ENCODE measurements at places on chromosomes 5 and 9.

GRCh38 chr5:53323511-53323910 is 156.9 kb upstream of the FST start:
- no peaks in the 10 kb centered on the region for H3K36me3 ChIP-seq
- H3K4me3 ChIP-seq: no peak overlapping the region
- no peak overlapping the region for H3K27ac ChIP-seq
- no peak for DNase-seq

- DNase-seq: no peak
- H3K27ac ChIP-seq: no peak overlapping the region
- H3K4me1 ChIP-seq: no peaks in the 10 kb centered on the region
- no peaks in the 10 kb centered on the region for H3K27me3 ChIP-seq
Observed at GRCh38 chr5:60668686-60669304, 31.2 kb downstream of the DEPDC1B start.

DNA sequence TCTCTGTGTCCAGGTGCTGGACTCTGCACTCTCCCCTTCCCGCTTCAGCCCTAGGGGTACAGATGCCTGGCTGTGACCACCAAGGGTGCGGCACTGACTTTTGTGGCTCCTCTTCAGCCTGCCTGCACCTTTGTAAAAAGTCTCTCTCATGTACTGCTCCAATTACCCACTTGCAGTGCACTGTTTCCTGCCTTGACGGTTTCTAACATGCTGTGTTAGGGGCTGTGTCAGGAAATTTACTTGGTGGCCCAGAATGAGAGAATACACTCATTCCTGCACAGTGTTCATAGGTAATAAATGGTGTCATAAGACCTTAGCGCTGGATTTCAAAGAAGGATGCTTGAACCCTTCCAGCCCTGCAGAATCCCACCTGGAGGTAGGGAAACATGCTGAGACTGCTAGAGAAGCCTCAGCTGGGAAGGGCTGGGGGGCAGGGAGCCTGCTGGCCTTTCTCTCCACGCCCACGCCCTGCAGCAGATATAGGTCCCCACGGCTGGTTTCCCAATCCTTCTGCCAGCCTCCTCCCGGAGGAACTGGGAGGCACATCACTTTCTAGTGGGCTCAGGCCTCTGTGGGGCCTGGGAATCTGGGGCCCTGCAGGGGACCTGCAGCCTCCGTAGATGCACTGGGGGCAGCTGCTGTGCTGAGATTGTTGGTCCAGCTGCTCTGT is 17.6 kb upstream of the HRH2 start:
- H3K4me3 ChIP-seq: no peak overlapping the region
- peaks cover 11% of the 10 kb centered on the region for H3K4me1 ChIP-seq
- H3K36me3 ChIP-seq: no peaks in the 10 kb centered on the region
- no peak overlapping the region for H3K27ac ChIP-seq
- DNase-seq: no peak

- no peak for DNase-seq
- H3K4me3 ChIP-seq: no peak overlapping the region
- H3K36me3 ChIP-seq: no peaks in the 10 kb centered on the region
- no peak overlapping the region for H3K27ac ChIP-seq
- no peaks in the 10 kb centered on the region for H3K27me3 ChIP-seq
- H3K4me1 ChIP-seq: no peaks in the 10 kb centered on the region
Observed at GRCh38 chr5:143682246-143682905, 129.6 kb upstream of the HMHB1 start.

DNA sequence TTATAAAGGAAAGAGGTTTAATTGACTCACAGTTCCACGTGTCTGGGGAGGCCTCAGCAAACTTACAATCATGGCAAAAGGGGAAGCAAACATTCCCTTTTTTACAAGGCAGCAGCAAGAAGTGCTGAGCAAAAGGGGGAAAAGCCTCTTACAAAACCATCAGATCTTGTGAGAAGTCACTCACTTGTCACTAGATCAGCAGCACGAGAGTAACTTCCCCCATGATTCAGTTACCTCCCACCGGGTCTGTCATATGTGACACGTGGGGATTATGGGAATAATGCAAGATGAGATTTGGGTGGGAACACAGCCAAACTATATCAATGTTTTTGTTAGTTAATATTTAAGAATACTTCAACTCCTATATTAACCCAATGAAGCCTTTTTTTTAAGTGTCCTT is 275.2 kb upstream of the CDH9 start:
- H3K27me3 ChIP-seq: no peaks in the 10 kb centered on the region
- no peak for DNase-seq
- no peak overlapping the region for H3K27ac ChIP-seq
- H3K4me1 ChIP-seq: peaks cover 9% of the 10 kb centered on the region

DNA sequence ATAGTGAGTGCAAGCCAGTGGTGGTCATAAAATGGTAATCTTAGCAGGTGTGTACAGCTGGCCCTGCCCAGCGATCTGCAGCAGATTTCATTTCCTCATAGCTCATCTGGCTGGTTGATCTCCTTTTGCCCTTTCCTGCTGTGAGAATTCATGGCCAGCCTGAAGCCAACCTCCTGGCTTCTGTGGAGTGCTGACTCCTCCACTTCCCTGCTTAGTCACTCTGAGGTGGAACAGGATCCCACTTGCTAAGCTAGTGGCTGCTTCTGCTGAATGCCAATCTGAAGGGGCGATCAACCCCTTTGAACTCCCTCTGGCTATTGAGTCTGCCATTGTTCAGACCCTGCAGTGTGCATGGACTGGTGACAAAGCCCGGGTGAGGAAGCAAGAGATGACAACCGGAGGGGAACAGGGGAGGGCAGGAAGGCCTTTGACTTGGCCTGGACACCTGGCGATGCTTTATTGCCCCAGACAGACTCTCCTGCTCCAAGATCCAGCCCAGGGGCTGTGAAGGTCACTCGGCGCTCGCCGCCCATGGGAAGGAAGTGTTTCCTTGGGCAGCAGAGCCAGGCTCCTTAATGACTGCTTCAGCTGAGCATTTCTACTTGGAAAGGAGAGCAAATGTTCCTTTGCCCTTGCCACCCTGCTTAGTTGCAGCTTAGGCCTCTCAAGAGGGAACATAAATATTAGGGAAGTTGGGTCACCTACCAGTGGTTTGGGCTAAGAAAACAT is 341.1 kb downstream of the ZSWIM6 start:
- no peaks in the 10 kb centered on the region for H3K27me3 ChIP-seq
- H3K27ac ChIP-seq: no peak overlapping the region
- H3K36me3 ChIP-seq: no peaks in the 10 kb centered on the region
- no peaks in the 10 kb centered on the region for H3K4me1 ChIP-seq
- DNase-seq: no peak

Data from H1 (cell line).